ENCODE measurements at places on chromosomes 3 and 15.
A peak's percentile ranks its signal among the peaks of the same experiment; 100 is the strongest.

GRCh38 chr3:39137435-39137936, 15.9 kb downstream of the CSRNP1 start:
- DNase-seq = no peak

- no peak for DNase-seq
Measured at GRCh38 chr15:90671216-90671615, 45.9 kb upstream of the BLM start.

- DNase-seq = peak; percentile 33
Measured at GRCh38 chr3:190718097-190718496, 144.4 kb downstream of the GMNC start.

GRCh38 chr3:50817756-50818529, 143.2 kb downstream of the DOCK3 start:
- DNase-seq = no peak

GRCh38 chr3:138468886-138469285, 34.5 kb downstream of the ESYT3 start:
- no peak for DNase-seq

DNA sequence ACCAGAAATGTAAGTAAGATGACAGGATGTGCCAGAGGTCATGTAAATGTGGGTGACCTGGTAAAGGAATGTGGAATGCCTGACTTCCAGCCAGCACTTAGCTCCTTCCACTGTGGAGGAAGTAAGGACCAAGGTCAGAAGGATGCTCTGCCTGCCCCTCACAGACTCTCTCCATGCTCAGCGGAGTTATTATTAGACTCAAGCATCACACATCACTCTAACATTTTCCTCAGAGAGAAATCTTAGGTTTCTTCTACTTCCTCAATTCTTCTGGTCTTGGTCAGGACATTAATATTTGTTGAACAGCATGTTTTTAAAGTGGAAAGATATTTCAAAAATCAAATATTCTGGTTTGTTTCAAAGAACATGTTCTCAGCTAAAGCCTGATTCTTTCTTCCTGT, 231.4 kb upstream of the WNT5A start:
- no peak for DNase-seq

DNA sequence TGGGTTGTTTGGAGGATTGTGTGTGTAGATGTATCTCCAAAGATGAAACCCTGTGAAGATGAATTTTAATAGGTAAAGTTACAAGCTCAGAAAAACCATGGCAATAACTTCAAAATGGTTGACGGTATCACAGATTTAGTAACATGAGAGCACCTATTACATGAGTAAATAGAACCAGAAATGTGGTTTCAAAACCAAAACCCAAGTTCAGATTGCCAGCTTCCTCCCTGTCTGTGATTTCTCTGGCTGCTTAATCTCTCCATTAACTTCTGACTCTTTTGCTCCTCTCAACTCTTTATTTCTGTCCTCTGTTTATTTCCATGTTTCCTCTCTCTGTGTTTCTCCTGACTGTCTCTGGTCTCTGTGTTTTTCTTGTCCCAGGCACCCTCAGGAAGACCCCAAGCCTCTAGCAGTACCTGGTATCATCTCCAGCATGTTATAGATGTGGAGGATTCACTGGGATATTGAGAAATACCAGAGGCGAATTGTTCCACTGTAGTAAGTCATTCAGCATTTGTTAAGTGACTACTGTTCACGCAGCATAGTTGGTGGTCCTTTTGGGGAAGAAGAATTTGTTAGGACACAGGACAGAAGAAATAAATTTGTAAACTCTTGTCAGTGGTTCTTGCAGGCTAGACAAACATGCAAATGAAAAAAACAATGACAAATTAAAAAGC, 138.8 kb downstream of the BBX start:
- DNase-seq = no peak

DNA sequence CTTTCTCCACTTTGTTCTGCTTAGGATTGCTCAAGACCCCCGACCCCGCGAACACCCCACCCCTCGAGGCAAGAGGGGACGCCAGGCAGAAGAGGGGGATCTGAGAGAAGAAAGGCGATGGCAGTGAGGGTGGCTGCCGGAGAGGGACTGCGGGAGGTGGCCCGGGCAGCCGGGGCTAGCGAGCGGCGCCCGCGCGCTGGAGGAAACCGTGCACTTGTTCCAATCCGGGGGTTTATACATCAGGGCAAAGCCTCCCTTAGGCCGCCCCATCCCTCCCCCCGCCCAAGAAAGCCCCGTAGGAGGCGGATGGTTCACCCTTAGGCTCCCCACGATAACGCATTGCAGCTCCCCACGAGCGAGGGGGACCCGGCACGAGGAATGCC, 475 bp downstream of the ERC2 start:
- DNase-seq = peak; percentile 6

DNA sequence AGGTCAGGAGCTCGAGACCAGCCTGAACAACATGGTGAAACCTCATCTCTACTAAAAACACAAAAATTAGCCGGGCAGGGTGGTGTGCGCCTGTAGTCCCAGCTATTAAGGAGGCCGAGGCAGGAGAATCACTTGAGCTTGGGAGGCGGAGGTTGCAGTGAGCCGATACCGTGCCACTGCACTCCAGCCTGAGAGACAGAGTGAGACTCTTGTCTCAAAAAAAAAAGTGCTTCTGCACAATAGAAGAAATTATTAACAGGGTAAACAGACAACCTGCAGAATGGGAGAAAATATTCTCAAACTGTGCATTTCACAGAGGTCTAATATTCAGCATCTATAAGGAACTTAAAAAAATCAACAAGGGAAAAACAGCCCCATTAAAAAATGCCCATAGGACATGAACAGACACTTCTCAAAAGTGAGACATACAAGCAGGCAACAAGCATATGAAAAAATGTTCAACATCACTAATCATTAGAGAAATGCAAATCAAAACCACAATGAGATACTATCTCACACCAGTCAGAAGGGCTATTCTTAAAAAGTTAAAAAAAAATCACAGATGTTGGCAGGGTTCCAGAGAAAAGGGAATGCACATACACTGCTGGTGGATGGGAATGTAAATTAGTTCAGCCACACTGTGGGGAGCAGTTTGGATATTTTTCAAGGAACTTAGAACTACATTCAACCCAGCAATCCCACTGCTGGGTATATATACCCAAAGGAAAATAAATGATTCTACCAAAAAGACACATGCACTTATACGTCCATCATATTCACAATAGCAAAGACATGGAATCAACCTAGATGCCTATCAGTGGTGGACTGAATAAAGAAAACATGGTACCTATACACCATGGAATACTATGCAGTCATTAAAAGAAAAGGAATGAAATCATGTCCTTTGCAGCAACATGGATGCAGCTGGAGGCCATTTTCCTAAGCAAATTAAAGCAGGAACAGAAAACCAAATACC, 75.5 kb downstream of the MSL2 start:
- DNase-seq = no peak

DNA sequence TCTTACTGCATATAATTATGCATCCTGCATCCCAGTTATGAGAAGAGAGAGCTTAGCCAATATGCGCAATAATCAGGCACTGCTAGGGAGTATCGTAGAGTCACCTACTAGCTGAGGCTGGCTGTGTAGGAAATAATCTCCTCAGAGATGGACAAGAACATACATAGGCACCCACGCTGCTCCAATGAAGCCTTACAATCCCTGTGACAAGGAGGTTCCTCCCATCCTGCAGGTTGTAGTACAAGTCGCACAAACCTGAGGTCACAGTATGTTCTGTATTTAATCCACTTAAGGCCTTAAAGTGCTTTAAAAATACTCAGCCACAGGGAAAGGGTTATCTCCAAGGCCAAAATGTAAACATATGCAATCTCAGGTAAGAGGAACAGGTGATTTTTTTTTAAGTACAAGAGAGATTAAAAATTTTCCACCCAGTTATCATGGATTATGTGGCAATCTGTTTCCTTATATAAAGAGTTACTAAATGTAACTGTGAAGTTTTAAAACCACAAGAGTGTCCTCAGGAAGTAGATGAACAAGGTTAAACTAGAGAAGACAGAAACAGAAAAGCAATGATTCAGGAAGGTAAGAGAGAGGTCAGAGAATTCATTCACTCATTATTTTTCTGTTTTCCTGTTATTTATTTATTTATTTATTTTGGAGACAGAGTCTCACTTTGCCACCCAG, 7.5 kb upstream of the COLQ start:
- no peak for DNase-seq

DNA sequence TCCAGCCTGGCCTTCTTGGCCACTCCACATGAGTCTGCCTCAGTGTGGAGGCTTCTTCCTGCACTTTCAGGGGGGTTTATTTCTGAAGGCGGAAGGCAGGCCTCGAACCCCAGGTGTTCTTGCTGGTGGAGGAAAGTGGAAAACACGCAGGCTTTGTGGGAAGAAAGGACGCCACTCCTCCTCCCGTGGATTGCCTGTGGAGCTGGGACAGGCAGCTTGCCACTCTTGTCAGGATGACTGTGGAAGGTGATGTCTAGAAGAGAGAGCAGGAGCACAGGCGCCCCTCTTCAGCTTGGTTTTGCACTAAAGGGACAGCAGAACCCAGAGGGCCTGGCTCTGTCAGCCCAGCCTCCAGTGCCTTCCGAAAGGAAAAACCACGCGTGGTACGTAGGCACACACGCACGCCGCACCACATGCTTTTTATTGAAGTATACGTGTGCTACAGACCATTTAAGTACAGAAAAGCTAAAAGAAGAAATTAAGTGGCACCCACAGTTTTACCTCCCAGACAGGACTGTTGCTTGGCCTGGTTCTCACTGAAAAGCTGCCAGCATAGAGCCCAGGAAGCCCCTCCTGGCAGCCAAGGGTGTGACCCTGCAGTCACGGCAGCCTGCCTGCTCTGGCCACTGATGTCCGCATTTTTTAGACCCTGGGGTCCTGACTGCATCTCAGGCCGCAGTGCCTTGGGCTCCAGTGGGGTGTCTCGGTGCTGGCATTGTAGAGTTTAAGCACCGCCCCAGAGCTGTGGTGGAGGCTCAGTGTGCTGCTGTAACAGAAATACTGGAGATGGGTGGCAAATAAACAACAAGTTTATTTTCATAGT, 21.6 kb downstream of the KLF13 start:
- no peak for DNase-seq

- no peak for DNase-seq
Measured at GRCh38 chr15:90205886-90206285, 4.8 kb downstream of the SEMA4B start.

DNA sequence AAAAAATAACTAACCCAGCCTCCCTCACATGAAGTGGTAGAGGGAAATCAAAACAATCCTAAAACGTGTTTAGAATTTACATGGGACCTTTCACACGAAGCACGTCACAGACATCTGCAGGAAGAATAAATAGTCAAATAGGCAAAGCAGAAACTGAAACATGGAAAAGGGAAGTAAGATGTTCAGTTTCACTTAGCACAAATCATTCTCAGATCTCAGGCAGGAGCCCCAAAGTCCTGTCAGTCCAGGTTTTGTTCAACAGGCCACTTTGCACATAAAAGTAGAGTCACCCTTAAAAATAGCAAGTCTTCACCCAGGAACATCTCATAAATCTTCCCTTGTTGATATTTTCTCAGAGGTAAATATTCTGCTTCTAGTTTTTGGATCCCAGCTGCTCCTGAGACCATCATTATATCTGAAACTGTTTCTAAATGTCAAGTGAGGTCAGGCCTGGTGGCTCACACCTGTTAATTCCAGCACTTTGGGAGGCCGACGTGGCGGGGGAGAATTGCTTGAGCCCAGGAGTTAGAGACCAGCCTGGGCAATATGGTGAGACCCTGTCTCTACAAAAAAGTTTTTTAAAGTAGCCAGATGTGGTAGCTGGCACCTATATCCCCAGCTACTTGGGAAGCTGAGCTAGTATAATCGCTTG, 1.9 kb downstream of the RUBCN start:
- no peak for DNase-seq

GRCh38 chr3:157631478-157631877, 128.3 kb upstream of the VEPH1 start:
- DNase-seq = no peak

DNA sequence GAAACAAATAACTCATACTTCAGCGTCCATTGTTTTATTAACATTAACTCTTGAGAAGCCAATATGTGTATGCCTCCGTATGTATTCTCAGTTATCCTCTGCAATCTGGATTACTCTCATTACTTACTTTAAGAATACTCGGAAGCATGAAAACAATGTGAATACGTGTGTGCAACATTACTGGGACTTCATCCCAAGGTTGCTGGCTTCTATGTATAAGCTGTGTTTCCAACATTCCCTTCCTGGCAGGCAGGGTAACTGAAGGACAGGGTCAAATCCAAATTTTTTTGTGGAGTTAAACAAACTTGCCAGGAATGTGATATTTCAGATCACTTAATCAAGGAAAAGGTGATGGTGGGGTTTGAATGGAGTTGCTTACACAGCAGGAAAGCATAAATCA, 34.5 kb upstream of the NR1I2 start:
- no peak for DNase-seq

GRCh38 chr3:157128771-157129681, 30.9 kb downstream of the CCNL1 start:
- peak; percentile 63 for DNase-seq

DNA sequence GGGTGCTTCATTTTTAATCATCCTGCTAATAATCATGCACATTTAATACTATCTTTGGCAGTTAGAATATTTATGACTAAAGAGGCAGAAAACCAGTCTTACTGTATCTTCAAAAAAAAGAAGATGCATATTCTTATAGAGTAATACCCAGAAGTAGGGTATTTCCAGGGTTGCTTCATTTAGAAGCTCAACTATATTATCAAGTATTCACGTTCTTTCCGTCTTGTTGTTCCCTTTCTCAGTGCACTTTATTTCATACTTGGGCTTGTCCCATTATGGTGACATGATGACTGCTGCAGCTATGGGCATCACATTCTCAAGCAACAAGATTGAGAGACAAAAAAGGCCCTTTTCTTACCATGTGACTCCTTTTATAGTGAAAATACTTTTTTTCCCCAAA, 96.8 kb upstream of the ASB14 start:
- DNase-seq = no peak

GRCh38 chr15:42736178-42736792, 643 bp downstream of the CDAN1 start:
- DNase-seq = peak; percentile 13

DNA sequence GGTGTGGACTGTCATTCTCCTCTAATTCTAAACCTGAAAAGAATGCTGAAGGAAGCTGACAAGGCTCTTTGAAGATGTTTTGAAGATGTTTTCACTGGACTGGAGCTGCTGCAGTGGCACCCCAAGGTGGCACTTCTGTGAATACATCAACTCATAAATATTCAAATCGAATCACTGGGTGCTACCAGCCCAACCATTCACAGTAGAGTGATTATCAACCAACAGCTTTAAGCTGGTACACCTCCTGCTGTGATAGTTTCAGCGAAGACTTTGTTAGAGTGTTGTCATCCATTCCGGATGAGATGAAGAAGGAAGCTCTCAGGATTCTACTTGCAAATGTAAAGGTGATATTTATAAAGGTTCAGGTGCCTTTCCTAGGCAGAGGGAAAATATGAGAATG, 106.6 kb downstream of the LSAMP start:
- DNase-seq = no peak

GRCh38 chr3:177190756-177191681, 6.3 kb downstream of the TBL1XR1 start:
- no peak for DNase-seq

DNA sequence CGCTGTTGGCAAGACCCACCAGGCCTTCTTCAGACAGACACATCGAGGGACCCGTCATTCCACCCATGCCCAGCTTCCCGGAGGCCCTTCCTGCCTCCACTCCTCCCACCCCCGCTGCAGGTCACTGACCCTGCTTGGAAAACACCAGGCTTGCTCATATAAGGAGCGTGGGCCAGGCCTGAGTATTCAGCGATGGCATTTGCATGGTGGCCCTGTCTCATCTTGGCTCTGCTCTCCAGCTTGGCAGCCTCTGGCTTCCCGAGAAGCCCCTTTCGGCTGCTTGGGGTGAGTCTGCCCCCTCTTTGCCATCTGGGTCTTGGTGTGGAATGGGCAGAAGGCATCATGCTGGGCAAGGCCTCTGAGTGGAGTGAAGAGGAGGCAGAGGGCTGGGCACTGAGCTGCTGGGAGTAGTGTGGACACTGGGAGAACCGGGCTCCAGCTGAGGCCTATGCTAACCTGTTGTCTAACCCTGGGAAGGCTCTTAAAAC, at the start of gene ITIH3:
TSS of gene ITIH3 (plus strand) at position 185 of the 488 bp plus-strand sequence. CDS start at position 193, 8 bp downstream.
- DNase-seq = no peak
